Activated CD8-positive, alpha-beta memory T cell treated with anti-CD3 and anti-CD28 coated beads, Interleukin-2, amount 10 ng/mL, durations not matched to agents 7 days and 5 days (primary cell): ENCODE measurements at places on chromosomes 16 and 17.
A peak's percentile ranks its signal among the peaks of the same experiment; 100 is the strongest.

GRCh38 chr16:73062001-73062616, 14.2 kb upstream of the ZFHX3 start:
- peaks cover 69% of the 10 kb centered on the region for H3K27me3 ChIP-seq
- H3K27ac ChIP-seq, result no peak overlapping the region
- H3K4me1 ChIP-seq, result peaks cover 8% of the 10 kb centered on the region
- no peak for DNase-seq
- H3K4me3 ChIP-seq, result no peak overlapping the region

DNA sequence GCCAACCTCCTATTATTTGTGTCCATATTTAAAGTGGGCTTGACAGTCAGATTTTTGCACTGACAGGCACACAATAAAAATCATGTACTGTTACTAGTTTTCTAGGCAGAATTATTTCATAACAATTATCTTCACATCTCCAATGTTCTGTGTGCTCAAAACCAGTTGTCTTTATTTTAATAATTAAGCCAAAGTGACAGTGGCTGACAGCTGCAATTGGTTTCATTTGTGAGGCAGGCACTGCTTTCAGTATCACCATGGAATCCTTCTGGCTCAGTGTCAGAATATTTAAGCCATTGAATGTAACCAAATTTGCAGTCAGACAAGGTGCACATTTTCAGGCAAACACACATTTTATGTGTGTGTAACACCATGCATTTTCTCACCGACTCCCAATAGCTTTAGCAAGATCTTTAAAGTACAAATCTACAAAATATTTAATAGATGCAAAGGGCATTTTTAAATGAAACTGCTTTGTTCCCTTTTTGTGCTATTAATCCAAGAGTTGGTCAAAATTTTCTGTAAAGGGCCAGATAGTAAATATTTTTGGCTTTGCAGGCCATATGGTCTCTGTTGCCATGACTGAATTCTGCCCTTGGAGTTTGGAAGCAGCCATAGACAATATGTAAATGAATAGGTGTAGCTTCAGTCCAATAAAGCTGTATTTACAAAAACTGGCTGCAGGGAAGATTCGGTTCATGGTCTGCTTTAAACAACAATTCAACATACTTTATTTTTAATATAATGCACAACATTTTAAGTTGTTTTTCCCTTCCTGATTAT, 486.0 kb downstream of the KCNJ2 start:
- H3K36me3 ChIP-seq, result no peaks in the 10 kb centered on the region
- no peak overlapping the region for H3K4me3 ChIP-seq

GRCh38 chr16:27269300-27270150, 953 bp upstream of the NSMCE1 start:
- peak overlapping the region; percentile 83 for H3K4me3 ChIP-seq
- peaks cover 73% of the 10 kb centered on the region for H3K4me1 ChIP-seq
- DNase-seq, result peak; percentile 25

GRCh38 chr16:87278191-87279093, 38.8 kb downstream of the C16orf95 start:
- peaks cover 26% of the 10 kb centered on the region for H3K4me1 ChIP-seq
- peak; percentile 75 for DNase-seq
- peaks cover 2% of the 10 kb centered on the region for H3K27me3 ChIP-seq
- H3K36me3 ChIP-seq, result no peaks in the 10 kb centered on the region

GRCh38 chr16:66649636-66650205, 45.2 kb downstream of the CMTM3 start:
- DNase-seq, result no peak
- H3K4me3 ChIP-seq, result no peak overlapping the region

- peak; percentile 34 for DNase-seq
- peaks cover 6% of the 10 kb centered on the region for H3K36me3 ChIP-seq
- H3K4me1 ChIP-seq, result peaks cover 23% of the 10 kb centered on the region
- H3K27me3 ChIP-seq, result no peaks in the 10 kb centered on the region
Observed at GRCh38 chr16:2597560-2597902, 59.7 kb downstream of the PDPK1 start.

- H3K4me1 ChIP-seq, result no peaks in the 10 kb centered on the region
- no peaks in the 10 kb centered on the region for H3K36me3 ChIP-seq
- H3K27ac ChIP-seq, result no peak overlapping the region
- no peak overlapping the region for H3K4me3 ChIP-seq
- no peak for DNase-seq
Observed at GRCh38 chr16:55534756-55535155, 25.9 kb downstream of the LPCAT2 start.
